ENCODE measurements at places on chromosomes 6 and 20. TPM values are rescaled to one million over a fixed set of nuclear protein-coding genes. Genes with fewer than 3 reads are reported as not detected.

GRCh38 chr20:22312744-22313346 is 271.5 kb downstream of the FOXA2 start:
- no peak for DNase-seq

BRD2 gene
- 52.1 TPM for total RNA-seq

DNA sequence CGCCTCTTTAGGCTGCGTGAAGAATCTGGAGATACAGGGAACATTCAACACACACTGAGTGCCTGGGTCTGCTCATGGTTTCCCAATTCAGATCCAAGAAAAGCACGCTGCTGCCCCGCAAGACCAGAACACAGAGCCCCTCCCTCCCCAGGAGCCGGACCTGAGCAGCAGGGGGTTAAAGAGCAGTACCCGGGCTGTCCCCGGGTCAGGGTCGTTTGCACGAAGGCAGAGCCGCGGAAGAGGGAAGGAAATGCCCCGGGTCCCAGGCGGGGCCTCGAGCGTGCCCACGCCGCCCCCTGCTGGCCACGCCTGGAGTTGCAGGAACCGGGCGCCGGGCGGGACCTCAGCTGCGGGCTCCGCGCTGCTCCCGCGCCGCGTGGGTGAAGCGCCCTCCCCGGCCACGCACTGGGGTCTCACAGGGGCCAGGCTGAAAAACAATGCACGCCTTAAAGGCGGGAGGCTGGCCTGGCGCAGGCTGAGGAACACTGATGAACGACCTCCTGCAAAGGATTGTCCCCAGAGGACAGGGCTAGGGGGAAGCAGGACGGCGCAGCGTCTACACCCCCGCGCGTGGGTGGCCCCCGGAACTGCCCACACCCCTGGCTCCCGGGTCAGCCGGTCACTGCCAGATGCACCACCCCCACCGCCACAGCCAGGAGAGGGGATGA is 48.9 kb downstream of the ANKRD60 start:
- no peak for DNase-seq

PGM3 gene
- total RNA-seq, result 74.8 TPM

GRCh38 chr20:31472395-31473330 is 2.3 kb downstream of the DEFB124 start:
- DNase-seq, result no peak

DNA sequence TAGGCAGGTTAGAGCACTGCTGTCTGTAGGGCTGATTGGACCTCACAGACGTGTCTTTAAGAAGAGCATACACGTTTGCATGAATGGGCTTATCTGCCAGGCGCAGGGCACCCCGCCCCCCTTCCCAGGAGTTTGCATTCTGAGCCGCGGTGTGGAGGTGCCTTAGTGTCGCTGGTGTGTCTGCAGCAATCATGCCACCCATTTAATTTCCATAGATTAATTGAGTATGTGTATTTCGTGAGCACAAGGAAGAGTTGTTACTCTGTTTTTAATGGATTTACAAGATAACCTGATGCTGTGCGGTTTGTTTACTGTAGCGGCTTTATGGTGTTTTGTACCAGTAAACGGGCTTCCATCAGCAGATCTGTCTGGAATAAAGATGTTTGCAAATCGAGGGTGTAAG is 107.7 kb downstream of the ZDHHC14 start:
- no peak for DNase-seq

GRCh38 chr20:23585449-23585807 is 17.1 kb upstream of the CST9L start:
- DNase-seq, result no peak

- DNase-seq, result no peak
Measured at GRCh38 chr6:168029459-168030217, 32.2 kb downstream of the KIF25 start.

GRCh38 chr20:4717816-4718570 is 3.7 kb upstream of the PRND start:
- DNase-seq, result no peak

- no peak for DNase-seq
Measured at GRCh38 chr6:140463312-140463710, 1088.9 kb upstream of the CITED2 start.

DNA sequence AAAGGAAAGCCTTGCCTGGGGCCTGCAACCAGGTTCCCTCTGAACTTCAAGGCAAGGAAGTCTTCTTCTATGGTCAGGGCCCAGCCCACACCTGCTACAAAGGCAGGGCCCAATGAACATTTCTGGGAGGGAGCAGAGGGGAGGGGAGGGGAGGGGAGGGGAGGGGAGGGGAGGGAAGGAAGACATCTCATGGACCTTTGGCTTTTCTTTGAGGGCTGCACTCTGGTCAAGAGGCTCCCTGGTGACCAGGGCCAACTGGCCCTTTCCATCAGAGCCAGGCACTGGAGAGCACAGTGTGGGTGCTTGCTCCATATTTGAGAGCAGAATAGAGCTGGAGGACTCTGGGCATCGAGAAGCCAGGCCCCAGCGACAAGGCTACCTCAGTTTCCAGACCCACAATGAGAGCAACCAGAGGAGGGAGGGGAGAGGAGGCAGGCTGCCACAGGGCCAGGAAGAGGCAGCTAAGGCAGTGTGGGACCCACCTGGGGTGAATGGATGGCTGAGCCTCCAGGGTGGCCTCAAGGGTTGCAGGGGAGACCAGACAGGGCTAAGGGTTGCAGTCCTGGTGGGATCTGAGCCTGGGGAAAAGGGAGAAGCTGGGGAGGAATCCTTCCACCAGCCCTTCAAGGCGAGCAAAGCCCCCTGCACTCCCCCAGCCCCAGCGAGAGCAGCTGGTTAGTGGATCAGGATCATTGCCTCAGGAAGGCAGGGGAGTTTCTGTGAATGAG is 84.8 kb downstream of the MRPL14 start:
- no peak for DNase-seq

- DNase-seq, result peak; percentile 97
Measured at GRCh38 chr20:35166242-35166830, 5.5 kb upstream of the PROCR start.

OR2W1 gene
- total RNA-seq, result not detected

HMGCLL1 gene
- total RNA-seq, result 0.07 TPM

GRCh38 chr6:75150685-75151412 is 55.0 kb downstream of the COL12A1 start:
- no peak for DNase-seq

CST1 gene
- 0.26 TPM for total RNA-seq

DNA sequence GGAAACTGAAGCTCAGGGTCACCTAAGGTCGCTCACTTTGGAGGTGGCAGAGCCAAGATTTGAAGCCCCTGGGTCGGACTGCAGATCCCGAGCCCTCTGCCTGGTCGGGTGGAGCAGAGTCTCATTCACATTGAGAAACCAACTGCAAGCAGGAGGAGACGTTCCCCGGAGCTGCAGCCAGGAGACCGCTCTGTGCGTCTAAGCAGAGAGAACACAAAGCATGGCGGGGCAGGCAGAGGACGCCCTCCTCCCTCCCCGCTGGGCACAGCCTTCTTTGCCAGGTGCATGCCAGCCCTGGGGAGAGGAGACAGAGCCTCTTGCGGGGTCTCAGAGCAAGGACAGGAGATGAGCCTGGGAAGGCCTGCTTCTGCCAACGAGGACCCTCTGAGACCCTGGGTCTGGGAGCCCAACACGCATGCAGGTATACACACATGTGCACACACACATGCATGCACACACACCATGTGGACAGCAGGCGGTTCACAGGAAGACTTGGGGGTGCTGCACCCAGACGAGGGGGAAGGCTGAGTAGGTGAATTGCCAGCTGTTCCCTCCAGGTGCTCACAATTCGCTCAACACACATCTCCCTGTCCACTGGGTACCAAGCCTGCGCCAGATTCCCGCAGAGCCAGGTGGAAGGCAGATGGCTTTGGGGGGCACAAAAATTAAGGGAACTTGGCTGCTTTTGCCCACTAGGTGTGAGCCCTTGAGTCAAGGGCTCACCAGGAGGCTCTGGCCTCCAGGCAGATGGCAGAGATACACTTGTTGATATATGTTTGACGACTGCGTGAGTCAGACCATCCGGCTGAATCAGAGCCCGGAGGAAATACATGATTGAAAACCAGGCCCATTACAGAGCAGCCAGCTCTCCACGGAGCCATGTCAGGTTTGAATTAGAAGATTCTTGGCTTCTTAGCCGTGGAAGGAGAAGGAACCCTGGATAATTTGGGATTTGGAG is 5.5 kb upstream of the NTSR1 start:
- DNase-seq, result peak; percentile 78

DNA sequence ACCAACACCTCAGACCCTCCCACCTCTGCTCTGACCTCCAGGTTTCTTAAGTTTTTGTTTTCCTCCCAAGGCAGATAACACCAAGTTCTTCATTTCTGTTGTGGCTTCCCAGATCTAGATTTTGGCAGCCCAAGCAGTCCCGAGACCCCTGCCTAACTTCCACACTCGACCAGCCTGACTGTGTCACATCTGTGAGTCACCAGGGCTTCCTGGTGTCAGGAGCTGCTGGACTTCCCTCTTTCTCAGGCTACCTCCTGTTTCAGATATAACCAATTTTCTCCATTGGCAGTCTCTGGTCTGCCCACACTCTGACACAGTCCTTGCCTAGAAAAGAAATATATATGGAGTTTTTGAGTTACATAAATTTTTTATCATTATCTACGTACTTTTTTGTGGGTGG is 46.1 kb upstream of the CCN6 start:
- no peak for DNase-seq

TPBG gene
- 9.0 TPM for total RNA-seq

MYT1 gene
- not detected for total RNA-seq

DNA sequence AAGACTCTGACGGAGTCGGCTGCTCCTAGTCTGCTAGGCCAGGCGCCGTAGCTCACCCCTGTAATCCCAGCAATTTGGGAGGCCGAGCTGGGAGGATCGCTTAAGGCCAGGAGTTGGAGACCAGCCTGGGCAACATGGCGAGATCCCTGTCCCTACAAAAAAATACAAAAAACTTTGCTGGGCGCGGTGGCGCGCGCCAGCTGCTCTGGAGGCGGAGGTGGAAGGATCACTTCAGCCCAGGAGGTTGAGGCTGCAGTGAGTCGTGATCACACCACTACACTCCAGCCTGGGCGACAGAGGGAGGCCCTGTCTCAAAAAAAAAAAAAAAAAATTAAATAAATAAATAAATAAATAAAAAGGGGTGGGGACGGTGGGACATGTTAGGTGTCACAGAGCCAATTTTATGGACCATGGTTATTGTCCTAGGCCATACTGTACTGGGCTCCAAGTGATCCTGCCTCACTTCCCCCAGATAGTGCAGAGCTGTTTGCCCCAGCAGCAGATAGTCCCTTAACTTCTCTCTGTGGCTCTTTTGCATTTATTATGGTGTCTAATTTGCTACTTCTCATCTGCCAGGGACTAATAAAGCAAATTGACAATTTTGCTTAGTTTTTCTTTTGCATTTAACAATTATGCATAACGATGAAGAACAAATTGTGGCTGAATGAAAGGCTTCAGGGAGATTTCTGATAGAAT is 5.2 kb downstream of the PI16 start:
- DNase-seq, result no peak

DNA sequence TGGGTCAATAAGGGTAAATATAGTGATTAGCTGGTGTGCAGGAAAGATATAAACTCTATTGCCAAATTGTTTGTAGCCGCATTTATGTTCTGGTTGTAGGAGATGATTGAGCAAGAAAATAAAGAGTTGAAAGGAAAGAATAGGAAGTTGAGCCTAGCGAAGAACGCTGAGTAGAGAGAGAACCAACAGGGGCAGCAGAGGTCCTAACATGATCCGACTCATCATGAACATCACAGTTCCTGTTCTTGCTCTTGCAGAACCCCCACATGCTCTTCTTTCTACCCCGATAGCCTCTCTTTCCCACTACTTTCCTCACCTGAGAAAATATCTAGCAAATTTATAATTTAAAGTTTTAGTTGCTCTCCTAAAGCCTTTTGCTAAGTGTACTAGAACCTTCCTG is 9.9 kb upstream of the ID4 start:
- no peak for DNase-seq

GRCh38 chr6:157599191-157599590 is 218.2 kb downstream of the ZDHHC14 start:
- no peak for DNase-seq
